H4 (cell line): ENCODE measurements at places on chromosomes 16 and 17.

DNA sequence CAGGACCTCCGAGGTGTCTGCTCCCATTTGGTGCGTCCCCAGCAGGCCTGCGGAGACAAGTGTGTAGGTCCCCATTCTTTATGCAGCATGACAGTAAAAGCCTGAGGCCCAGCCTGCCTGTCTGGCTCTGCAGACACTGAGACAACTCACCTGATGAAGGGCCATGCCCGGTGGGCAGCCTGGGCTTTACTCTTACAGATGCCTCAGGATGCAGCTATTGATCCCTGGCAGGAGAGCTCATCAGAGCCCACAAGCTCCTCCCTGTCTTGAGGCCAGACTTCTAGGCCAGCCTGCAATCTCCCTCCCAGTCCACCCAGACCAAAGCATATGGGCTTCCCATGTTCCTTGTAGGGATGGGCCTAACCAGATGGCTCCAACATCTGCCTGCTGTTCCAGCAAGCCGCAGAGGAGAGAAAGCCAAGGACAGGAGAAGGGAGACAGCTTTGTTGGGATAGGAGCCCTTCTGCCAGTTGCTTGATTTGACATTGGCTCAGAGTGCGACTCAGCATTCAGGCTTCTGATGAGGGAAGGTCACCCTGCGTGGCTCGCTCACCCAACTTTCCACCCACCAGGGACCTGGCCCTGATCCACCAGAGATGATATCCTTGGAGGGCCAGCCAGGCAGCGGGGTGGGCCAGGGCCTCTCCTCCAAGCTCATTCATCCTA is 87.5 kb downstream of the SOCS1 start:
- no peak for DNase-seq

DNA sequence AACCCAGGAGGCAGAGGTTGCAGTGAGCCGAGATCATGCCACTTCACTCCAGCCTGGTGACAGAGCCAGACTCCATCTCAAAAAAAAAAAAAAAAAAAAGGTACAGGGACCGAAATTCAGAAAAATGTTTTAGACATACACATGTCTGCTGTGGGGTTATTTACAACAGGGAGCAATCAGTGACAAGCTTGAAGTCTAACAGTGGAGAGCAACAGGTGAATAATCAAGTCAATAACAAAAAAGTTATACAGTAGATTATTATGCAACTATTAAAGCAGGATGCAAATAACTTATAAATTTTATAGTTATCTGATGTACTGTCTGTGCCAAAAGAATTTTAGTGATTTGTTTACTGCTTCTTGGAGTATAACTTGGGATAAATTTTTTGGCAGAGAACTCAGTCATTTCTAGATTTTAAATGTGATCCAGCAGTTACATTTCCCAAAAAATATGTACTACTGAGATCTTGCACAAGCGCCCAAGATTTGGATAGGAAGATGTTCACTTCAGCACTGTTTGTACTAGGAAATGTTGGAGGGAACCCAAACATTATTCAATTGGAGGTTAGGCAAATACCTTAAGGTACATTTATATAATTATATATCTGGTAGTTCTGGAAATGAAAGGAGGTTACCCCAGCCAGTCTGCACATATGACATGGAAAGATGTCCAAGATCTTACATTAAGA is 34.1 kb downstream of the EEF2K start:
- no peak for DNase-seq

- DNase-seq: no peak
Observed at GRCh38 chr17:34156741-34157589, 98.1 kb upstream of the CCL2 start.

DNA sequence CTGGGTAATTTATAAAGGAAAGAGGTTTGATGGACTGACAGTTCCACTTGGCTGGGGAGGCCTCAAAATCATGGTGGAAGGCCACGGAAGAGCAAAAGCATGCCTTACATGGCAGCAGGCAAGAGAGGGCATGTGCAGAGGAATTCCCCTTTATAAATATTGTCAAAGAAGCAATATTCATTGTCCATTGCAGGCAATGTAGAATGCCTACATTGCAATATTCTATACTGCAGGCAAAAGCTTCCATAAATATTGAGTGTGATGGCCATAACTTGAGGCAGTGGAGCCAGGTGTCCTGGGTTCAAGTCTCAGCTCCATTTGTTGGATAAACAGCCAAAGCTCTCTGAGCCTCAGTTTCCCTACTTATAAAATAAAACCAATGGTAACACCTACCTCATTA is 322.3 kb downstream of the SHISA9 start:
- DNase-seq: no peak

DNA sequence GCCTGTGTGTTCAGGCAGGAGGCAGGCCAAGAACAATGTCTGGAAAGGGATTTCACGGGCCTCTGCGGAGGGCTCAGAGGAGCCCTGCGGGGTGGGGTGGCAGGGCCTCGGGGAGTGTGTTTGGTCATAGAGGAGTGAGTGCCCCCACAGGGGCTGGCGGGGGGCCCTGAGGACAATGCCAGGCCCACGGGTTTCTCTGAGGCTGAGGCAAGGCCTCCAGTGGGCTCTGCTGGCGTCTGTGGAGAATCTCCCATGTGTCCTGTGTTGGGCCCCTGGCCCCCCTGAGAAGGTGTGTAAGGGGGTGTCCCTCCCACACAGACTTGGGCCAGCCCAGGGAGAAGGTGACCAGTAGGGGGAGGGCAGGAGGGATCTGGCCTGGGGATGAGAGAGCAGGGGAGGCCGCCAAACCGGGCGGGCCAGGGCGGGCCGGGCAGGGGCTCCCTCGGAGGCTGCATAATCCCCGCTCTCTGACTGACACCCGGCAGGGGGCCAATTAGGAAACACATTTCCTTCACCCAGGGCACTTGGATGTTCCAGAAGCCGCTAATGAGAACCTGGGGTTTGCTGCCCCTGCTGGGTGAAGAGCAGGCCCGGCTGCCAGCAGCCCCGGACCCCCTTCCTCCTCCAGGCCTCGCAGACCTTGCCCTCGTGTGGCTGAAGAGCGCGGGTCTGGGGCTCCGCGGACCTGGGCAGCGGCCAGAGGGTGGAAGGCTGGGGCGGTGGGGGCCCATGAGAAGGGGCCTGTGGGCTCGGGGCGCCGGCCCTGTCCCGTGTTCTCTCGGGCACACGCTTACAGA is 204.2 kb downstream of the NTN1 start:
- no peak for DNase-seq

DNA sequence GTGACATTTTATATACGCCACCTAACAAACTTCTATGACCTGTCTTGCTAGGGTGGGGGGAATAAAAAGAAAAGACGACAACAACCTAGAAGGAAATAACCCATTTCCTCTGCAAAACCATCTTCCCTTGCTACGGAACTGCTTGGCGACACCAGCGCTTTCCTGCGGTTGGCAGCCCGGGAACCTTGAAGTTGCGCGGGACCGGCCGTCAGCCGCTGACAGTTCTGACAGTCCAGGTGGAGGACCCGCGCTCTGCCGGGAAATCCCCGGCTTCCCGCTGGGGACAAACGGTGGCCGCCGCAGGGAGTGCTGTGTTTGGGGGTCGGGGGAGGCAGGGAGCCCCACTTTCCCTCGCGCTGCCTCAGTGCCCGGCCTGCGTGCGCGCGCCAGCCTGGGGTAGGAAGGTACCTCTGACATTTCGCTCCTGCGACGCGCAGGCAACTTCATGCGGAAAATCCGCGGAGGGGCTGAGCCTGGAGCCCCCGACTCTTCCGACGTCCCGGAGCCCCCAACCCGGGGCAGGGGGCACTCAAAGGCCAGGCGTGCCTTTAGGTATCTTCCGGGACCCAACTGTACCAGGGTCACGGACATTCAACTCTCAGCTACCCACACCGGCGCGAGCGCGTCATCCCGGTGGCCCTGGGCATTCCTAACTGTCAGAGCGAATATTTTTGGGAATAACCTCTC is 516 bp downstream of the SLC16A6 start:
- peak; percentile 38 for DNase-seq

GRCh38 chr17:29568331-29569244 is at the start of gene TP53I13:
TP53I13 (plus strand) TSS chr17:29568701; CDS start chr17:29568759, 58 bp downstream.
- peak; percentile 68 for DNase-seq

GRCh38 chr16:82510789-82511305 is 115.9 kb upstream of the CDH13 start:
- DNase-seq: no peak

- no peak for DNase-seq
Observed at GRCh38 chr16:17448640-17449638, 21.8 kb downstream of the XYLT1 start.

DNA sequence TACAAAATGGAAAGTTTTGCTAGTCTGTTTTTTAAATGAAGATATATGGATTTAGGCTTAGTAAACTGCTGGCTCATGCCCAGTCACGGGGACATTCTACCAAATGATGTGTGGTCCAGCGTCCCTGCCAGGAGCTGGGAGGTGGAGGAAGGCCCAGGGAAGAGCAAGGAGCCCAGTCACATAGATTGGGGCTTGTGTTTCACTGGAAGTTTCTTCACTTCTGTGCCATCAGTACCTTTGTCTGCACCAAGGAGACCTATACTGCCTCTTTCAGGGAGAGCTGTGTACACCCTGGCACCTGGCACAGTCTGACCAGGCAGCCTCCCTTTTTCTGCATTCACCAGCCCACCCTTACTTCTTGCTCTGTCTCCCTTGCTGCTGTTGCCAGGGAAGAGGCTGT is 32.6 kb upstream of the ERN1 start:
- no peak for DNase-seq

DNA sequence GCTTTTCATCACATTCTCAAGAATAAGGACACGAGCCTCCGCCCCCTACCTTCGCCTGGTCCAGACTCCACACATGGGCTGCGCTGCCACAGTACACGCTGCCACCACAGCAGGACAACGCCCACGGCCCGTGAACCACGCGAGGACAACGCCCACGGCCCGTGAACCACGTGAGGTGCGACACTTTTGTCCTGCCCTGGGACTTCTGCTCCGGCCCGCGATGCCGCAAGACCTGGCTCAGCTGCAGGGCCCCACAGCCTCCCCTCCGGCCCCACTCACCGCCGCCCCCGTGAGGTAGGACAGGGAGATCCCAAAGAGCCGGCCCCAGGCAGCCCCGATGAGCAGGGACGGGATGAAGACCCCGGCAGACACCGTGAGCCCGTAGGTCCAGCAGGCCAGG is 5.9 kb upstream of the CCDC154 start:
- no peak for DNase-seq
